ENCODE measurements at places on chromosomes 16 and 17.
A peak's percentile ranks its signal among the peaks of the same experiment; 100 is the strongest.

DNA sequence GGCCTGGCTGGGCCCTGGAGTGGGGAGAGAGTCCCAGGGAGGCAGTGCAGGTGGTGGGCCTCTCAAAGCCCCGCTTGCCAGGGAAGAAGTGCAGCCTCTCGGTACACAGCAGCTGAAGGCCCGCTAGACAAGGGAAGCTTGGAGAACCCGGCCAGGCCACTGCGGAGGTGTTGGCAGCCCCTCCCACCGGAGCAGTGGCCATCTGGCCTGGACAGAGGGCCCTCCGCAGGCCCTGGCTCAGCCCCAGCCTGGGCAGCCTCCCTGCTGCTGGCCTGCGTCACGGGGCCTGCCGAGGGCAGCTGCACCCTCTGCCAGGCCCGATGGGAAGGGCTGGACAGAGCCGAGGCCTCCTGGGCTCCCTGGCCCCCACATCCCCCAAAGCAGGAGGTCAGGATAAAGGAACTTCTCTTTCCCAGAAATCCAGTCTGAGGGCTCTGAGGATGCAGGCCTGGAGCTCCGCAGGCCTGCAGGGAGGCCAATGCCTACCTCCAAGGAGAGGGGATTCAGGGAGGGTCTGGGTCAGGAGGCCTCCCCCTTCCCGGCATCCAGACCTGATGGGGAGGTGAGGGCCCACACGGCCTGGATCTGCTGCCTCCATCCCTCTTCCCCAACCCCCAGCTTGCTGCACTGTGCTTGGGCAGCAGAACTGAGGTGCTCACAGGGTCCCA, 4.3 kb downstream of the SPPL2C start:
- no peak for DNase-seq

- no peak for DNase-seq
Observed at GRCh38 chr16:2476345-2476720, 1.4 kb downstream of the TBC1D24 start.

DNA sequence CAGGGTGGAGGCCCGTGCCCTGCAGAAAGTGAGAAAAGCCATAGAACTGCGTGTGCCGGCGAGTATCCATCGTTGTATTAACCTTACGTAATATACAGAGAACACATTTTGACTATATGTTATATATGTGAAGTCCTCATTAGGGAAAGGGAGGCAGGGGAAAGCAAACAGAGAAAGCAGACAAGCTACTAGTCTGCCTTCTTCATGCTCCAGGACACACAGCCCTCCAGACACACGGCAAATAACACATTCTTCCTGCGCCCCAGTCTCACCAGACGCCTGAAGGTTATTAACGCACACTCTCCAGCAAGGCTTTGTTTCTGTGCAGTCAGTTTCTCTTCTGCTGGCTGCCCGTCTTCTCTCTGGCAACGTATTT, 28.8 kb downstream of the PRDM7 start:
- DNase-seq, result no peak

- peak; percentile 49 for DNase-seq
Observed at GRCh38 chr16:53960954-53961616, 257.1 kb downstream of the FTO start.

DNA sequence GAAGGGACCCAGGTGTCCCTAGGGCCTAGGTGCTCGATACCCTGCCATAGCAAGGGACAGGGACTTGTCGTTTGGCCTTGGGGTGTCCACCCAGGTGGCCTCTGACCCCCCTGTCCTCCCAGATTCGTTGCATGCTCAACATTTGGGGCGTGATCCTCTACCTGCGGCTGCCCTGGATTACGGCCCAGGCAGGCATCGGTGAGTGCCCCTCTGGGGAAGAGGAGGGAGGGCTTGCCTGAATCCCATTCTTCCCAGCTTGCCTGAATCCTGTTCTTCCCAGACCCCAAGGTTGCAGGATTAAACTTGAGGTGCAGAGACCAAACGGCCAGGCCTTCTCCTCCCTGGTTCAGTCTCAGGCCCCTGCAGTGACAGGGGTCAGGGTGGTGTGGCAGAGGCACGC, 3.2 kb downstream of the SLC12A3 start:
- no peak for DNase-seq

GRCh38 chr17:33197342-33197741, 95.8 kb downstream of the ASIC2 start:
- no peak for DNase-seq

GRCh38 chr16:2432286-2432685, 3.0 kb downstream of the CCNF start:
- DNase-seq, result no peak

- DNase-seq, result no peak
Observed at GRCh38 chr16:80586476-80586875, 45.7 kb downstream of the DYNLRB2 start.

Measured in ELF-1 (cell line).